ENCODE measurements at places on chromosomes 13 and 19.

- no peak overlapping the region for H3K27ac ChIP-seq
- H3K36me3 ChIP-seq, result no peaks in the 10 kb centered on the region
- DNase-seq, result no peak
- H3K4me3 ChIP-seq, result no peak overlapping the region
- peaks cover 8% of the 10 kb centered on the region for H3K27me3 ChIP-seq
- no peaks in the 10 kb centered on the region for H3K4me1 ChIP-seq
Measured at GRCh38 chr13:94400874-94401273, 78.6 kb downstream of the DCT start.

DNA sequence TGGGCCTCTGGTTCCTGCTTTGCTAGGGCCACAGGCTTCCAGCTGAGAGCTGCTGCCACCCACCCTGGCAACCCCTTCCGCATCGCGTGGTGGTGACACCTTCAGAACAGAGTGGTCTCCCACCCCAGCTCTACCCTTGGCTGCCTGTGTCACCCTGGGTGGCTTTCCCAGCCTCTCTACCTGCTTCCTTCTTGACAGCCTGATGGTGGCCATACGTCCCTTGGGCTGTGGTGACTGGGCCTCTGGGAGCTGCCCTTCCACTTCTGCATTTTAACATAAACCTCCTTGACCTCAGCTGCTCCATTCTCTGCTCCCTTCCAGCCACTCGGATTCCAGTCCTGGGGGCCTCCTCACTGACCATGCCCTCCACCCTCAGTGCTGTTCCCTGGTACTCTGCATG lies 17.0 kb downstream of the PAK4 start:
- no peak overlapping the region for H3K4me3 ChIP-seq
- no peaks in the 10 kb centered on the region for H3K27me3 ChIP-seq
- H3K4me1 ChIP-seq, result peaks cover 2% of the 10 kb centered on the region
- no peak for DNase-seq

- H3K4me1 ChIP-seq, result peaks cover 12% of the 10 kb centered on the region
- no peak within 1 kb of the TSS for H3K27ac ChIP-seq
- H3K27me3 ChIP-seq, result peaks cover 14% of the 10 kb centered on the region
- no peaks in the 10 kb centered on the region for H3K36me3 ChIP-seq
- H3K4me3 ChIP-seq, result no peak within 1 kb of the TSS
Measured at GRCh38 chr19:4534836-4535658, at the start of gene PLIN5. Gene PLIN5, minus strand, starts transcription at chr19:4535224. Its CDS starts 1,150 bp downstream, at chr19:4534074.

GRCh38 chr19:30074096-30074495 lies 132.1 kb downstream of the URI1 start:
- H3K36me3 ChIP-seq, result no peaks in the 10 kb centered on the region
- H3K27ac ChIP-seq, result no peak overlapping the region
- no peak overlapping the region for H3K4me3 ChIP-seq

- no peak for DNase-seq
- H3K27ac ChIP-seq, result no peak overlapping the region
- H3K36me3 ChIP-seq, result no peaks in the 10 kb centered on the region
- H3K4me3 ChIP-seq, result no peak overlapping the region
- no peaks in the 10 kb centered on the region for H3K4me1 ChIP-seq
Measured at GRCh38 chr13:58953638-58954037, 1210.1 kb downstream of the DIAPH3 start.

DNA sequence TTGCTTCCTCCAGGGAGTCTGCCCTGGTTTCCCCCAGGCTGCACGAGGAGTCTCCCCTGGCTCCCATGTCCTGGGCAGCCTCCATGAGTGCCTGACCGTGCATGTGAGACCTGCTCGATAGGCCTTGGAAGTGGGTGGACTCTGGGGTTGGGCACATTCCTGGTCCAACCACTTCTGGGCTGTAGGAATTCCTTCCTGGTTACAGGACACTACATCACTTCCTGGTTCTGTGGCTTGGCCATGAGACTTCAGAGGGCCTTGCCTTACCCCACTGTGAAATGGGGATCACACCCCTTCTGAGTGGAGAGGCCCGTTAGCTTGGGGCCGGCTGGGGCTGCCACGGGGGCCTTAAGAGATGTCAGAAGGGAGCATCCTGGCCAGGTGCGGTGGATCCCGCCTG lies 4.0 kb upstream of the ZNF628 start:
- DNase-seq, result no peak
- H3K27me3 ChIP-seq, result no peaks in the 10 kb centered on the region
- peaks cover 7% of the 10 kb centered on the region for H3K4me1 ChIP-seq
- H3K27ac ChIP-seq, result no peak overlapping the region
